ENCODE measurements at places on chromosomes 13 and 19.

- no peak for DNase-seq
Measured at GRCh38 chr13:112161521-112162301, 94.8 kb downstream of the SOX1 start.

- DNase-seq, result no peak
Measured at GRCh38 chr13:65964672-65965071, 1265.5 kb downstream of the PCDH9 start.

GRCh38 chr19:48714759-48715675, 4.5 kb downstream of the MAMSTR start:
- DNase-seq, result no peak

DNA sequence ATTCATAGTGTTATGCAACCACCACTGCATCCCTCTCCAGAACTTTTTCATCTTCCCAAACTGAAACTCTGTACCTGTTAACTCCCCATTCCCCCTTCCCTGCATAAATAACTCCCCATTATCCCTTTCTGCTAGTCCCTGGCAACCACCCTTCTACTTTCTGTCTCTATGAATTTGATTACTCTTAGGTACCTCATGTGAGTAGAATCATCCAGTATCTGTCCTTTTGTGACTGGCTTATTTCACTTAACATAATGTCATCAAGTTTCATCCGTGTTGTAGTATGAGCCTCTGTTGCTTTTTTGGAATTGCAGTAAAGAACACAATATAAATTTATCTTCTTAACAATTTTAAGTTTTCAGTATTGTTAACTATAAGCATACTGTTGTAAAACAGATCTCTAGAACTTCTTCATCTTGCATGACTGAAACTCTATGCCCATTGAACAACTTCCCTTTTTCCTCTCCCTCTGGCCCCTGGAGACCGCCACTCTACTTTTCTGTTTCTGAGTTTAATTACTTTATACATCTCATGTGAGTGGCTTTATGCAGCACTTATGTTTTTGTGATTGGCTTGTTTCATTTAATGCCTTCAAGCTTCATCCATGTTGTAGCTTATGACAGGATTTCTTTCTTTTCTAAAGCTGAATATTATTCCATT, 87.3 kb upstream of the ABCC4 start:
- no peak for DNase-seq

- no peak for DNase-seq
Measured at GRCh38 chr19:4922530-4923275, 13.4 kb downstream of the UHRF1 start.

GRCh38 chr13:24614306-24615080, 65.7 kb upstream of the ATP12A start:
- DNase-seq, result no peak

DNA sequence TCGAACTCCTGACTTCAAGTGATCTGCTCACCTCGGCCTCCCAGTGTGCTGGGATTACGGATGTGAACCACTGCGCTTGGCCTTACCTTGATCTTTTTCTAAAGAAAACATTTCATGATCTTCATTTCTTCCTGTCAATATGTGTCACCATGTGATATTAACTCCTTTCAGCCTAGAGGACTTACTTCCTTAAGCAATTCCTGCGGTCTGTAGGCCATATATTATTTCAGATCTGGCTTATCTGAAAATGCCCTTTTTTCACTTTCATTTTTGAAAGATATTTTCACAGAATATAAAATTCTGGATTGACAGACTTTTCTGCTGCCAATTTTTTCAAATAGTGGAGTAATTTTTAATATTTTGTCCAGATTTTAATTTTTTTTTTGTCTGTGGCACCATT, 2.0 kb upstream of the GPR32 start:
- DNase-seq, result no peak

DNA sequence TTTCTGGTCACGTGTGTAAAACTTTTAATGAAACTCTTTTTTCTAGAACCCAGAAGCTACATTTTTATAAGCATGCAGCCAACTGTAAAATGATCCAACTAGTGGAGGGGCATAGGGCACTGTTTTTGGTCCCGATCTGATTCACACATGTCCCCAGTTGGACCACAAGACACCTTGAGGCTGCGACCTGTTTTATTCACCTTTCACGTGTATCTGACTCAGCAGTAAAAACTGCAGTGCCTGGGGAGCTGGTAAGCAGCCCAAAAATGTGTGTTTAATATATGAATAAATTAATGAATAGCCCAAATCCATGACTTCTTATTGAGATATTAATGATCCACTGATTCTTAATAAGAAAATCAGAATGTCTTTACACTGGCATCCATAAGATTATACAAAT, 140.4 kb downstream of the COL4A1 start:
- DNase-seq, result no peak

GRCh38 chr19:13408889-13409518, 97.3 kb downstream of the CACNA1A start:
- no peak for DNase-seq

- DNase-seq, result no peak
Measured at GRCh38 chr19:5864013-5864720, 6.2 kb downstream of the FUT5 start.

GRCh38 chr13:44017756-44018309, 138.1 kb downstream of the LACC1 start:
- no peak for DNase-seq

GRCh38 chr13:39874331-39875053, 219.0 kb downstream of the COG6 start:
- DNase-seq, result peak; percentile 33

- no peak for DNase-seq
Measured at GRCh38 chr19:38745316-38745715, 1.0 kb upstream of the CAPN12 start.

GRCh38 chr13:21006141-21007005, 55.0 kb downstream of the LATS2 start:
- no peak for DNase-seq

DNA sequence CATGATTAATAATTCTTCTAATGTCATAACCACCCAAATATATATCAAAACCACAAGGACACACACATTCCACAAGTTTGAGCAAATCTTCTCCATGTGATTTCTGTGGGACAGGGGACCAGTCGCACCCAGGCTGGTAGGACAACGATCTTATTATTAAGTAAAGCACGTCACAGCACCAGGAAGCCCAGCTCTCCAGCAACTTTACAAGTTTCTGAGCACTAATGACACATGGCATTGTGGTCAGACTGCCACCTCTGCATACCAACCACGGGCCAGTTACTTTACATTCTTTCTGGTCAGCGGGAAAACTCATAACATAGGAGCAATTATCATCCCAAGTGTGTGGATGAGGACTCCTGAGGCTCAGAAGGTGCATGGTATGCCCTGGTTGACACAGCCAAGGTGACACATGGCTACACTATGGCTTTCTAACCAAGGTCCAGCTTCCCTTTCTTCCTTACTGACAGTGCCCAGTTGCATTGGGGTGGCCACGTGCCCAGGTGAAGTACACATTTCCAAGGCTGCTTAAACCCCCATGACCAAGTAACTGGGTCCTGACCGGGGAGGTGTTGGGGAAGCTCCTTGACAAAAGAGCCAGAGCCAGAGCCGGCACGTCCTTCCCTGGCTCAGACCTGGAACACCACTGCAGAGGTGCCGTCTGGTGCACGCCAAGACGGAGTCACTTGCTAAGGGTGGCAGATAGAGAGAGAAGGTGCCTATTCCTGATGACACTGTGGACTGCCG, 27.4 kb downstream of the LATS2 start:
- no peak for DNase-seq

- no peak for DNase-seq
Measured at GRCh38 chr13:93859716-93860115, 619.8 kb downstream of the DCT start.

DNA sequence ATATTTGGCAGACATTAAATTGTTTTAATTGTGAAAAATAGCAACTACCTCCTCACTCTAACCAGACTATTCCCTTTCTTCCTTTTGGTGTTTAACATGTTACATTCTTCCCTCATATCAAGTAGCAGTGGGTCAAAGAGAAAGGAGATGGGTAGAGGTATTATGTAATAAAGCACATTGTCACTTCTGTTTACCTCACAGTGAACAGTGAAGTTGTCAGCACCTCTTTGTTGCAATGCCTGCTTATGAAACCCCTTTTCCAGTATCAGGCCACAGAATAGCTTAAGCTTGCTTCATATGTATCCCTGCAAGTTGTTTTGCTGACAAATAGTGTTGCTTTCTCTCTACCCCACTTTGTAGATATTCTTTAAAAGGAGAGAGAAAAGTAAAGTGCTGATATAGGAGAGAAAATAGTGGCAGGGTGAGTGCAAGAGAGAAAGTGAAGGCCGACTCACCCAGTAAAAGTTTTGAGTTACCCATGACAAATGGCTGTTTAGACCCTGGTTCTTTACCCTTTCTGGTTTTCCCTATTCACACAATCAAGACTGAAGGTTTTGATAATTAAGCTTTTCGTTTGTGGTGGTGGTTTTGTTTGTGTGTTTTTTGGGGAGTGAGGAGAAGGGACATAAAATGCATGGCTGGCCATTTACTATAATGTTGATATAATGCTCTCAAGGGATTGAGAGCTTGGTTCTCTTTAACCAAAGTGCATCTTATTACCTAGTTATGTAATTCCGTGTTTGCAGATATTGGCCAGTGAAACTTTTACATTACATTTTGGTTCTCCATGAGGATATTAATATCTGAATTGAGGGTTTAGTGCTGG, 3.7 kb downstream of the ITM2B start:
- peak; percentile 22 for DNase-seq

GRCh38 chr13:88817560-88817959, 1146.4 kb downstream of the SLITRK5 start:
- DNase-seq, result no peak

- DNase-seq, result no peak
Measured at GRCh38 chr19:40687525-40688016, 2.9 kb downstream of the NUMBL start.

DNA sequence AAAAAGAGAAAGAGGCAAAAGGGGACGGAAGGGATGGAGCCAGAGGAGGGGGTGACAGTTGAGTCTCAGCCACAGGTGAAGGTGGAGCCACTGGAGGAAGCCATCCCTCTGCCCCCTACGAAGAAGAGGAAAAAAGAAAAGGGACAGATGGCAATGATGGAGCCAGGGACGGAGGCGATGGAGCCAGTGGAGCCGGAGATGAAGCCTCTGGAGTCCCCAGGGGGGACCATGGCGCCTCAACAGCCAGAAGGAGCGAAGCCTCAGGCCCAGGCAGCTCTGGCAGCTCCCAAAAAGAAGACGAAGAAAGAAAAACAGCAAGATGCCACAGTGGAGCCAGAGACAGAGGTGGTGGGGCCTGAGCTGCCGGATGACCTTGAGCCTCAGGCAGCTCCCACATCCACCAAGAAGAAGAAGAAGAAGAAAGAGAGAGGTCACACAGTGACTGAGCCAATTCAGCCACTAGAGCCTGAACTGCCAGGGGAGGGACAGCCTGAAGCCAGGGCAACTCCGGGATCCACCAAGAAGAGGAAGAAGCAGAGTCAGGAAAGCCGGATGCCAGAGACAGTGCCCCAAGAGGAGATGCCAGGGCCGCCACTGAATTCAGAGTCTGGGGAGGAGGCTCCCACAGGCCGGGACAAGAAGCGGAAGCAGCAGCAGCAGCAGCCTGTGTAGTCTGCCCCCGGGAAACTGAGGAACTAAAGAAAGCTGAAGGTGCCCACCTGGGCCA, 2.5 kb downstream of the POLR1G start:
- DNase-seq, result no peak

DNA sequence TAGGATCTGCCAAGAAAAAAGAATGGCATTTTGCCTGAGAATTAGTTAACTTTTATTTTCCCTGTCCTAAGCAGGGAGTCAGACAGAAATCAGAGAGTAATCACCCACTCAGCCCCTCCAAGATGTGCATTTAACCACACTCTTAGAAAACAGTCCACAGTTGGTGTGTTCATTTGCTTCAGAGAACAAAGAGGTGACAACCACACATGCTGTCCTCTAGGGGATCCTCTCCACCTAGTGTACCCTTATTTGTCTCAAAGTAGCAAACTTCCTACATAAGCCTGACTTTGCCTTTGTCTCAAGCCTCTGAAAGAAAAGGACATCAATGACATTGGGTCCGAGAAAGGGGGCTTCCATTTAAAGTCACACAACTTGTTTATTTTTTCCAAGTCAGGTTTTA, 107.0 kb upstream of the RFC3 start:
- no peak for DNase-seq

- peak; percentile 31 for DNase-seq
Measured at GRCh38 chr13:47794963-47795362, 206.1 kb downstream of the SUCLA2 start.

DNA sequence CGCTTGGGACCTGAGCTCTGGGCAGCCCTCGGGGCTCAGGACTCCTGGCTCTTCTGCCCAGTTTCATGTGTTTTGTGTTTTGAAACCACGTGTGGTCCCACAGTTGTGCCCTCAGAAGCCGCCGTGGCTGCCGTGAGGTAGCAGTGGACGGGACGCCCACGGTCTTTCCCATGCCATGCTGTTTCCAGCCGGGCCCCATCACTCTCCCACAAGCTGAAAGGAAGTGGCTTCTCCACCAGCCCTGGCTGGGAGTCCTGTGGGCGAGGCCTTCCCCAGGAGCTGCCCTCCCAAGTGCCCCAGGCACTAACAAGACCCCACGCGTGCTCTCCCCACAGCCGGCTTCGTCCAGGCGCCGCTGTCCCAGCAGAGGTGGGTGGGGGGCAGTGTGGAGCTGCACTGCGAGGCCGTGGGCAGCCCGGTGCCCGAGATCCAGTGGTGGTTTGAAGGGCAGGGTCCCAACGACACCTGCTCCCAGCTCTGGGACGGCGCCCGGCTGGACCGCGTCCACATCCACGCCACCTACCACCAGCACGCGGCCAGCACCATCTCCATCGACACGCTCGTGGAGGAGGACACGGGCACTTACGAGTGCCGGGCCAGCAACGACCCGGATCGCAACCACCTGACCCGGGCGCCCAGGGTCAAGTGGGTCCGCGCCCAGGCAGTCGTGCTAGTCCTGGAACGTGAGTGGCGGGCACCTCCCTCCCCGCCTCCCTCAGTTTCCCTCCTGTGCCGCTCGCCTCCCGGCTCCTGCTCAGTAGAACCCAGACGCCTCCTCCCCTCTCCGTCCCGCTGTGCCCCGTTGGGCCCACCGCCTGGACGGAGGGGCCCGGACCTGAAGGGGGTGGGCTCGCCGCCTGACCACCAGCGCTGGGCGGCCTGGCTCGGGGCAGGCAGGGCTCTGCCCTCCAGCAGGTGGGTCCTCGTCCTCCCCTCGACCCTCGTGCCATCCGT, 5.3 kb downstream of the BSG start:
- no peak for DNase-seq

DNA sequence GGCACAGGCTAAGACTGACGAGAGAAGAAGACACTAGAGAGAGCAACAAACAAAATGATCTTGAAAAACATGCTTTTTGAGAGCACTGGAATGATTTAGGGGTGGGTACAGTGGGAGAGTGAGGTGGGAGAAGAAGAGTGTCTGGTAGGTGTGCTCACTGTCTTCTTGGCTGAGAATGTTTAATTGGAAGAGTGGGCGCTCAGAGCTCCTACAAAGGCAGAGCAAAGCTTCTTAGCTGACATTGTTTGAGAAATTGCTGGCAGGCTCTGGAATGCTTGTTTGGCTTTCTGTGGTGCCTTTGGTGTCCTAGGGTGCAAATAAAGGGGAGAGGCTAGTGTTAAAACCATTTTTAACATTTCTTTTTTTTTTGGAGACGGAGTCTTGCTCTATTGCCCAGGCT, 1.5 kb upstream of the LIPE start:
- DNase-seq, result no peak
